ENCODE measurements at places on chromosomes 2 and 18.

- DNase-seq, result no peak
Measured at GRCh38 chr2:29724282-29724681, 197.1 kb downstream of the ALK start.

GRCh38 chr18:75209129-75209950 is at the start of gene PTGR3:
PTGR3 (minus strand) TSS chr18:75209139; CDS start chr18:75209058, 81 bp downstream.
- DNase-seq, result peak; percentile 77

DNA sequence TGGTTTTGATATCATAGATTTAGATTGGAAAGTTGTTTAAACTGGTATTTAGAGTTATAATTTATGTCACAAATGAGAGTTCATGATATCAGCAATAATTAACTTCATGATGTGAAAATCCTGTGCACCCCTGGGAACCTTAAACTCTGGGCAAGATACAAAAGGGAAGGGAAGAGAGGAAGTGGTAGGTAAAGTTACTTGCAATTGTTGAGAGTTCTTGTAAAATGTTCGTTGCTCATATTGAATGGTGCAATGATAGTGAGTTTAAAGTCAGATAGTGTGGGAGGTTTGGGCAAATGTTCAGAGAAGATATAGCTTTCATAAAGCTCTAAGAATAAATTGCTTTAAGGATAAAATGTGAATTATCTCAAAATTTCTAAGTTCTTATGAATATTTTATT is 75.4 kb downstream of the SP110 start:
- DNase-seq, result no peak

DNA sequence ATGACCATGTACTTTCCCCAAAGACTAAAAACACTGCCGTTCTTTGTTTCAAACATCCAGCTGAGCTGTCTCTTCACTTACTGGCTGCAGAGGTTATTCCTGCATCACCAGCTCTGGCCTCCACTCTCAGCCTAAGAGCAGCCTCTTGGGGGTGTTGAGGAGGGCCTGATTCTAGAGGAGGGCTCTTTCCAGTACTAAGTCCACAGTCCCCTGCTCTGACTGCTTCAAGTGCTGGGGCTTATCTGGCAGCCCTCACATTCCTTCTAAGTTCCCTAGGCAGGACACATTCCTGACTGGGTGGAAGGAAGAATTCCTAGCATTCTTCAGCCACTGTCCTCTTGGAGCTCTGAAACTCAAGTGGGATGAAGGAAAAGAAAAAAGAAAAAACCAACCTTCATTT is 32.9 kb upstream of the EHBP1 start:
- DNase-seq, result no peak

DNA sequence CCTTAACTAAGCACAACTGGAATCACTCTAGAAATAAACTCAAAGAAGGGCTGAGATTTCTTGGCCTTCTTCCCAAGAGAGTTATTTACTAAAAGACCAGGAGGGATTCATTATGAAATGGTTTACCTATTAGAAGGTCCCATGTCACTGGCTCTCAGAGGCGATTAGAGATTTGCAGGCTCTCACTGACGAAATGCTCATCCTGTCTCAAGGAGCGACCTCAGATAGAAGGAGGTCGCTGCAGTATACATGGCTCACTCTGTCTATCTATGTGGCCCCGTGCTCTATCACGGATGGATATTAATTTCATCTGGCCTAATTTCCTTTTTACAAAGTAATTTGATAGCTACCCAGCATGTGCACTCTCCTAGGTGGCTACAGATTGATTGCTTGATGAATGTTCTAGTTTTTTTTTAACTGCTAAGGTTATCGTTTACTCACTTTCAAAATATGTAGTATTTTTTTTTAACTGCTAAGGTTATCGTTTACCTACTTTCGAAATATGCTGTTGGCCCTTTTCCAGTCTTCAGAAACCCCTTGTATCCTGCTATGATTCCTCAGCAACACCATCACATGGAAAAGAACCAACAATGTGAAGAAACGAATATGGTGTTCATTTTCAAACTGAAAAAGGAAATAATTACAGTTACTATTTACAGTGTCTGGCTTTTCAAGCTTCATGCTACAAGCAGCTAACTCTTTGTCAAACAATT is 9.1 kb downstream of the SMIM21 start:
- DNase-seq, result no peak

GRCh38 chr2:5940596-5941535 is 248.7 kb downstream of the SOX11 start:
- DNase-seq, result no peak

- no peak for DNase-seq
Measured at GRCh38 chr2:173830170-173830569, 135.0 kb downstream of the SP3 start.

GRCh38 chr2:17052001-17052400 is 386.4 kb upstream of the CYRIA start:
- DNase-seq, result no peak

- DNase-seq, result no peak
Measured at GRCh38 chr18:35284841-35285240, 5.2 kb downstream of the ZSCAN30 start.

DNA sequence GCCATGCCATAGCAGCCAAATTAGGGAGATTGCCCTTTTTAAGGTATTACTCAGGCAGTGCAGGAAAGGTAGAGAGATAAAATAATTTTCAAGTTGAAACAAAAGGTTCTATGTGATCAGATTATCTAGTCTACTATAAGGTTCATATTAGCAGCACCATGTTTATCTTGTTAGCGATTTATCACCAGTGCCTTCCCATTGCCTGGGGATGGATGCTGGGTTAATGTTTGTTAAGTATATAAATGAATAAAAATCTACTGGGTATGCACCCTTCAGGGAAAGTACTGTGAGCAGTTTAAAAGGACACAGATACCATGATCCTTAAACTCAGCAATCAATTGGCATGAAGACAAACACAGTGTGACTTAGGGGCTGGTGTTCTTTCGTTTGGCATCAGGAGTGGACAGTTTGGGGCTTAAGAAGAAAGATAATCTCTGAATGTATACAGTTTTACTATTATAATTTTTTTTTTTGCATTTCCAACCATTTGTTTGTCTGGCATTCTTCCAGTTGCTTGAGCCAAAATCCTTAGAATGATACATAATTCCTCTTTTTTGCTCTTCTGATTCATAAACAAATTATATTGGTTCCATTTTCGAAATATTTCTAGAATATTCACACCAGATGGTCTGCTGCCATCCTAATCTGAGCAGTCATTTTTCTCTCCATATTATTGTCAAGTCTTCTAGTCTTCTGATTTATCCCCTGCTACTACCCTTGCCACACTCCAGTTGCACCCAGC is 512.8 kb upstream of the SLC8A1 start:
- no peak for DNase-seq

GRCh38 chr2:140542627-140543026 is 1588.2 kb downstream of the LRP1B start:
- DNase-seq, result no peak

DNA sequence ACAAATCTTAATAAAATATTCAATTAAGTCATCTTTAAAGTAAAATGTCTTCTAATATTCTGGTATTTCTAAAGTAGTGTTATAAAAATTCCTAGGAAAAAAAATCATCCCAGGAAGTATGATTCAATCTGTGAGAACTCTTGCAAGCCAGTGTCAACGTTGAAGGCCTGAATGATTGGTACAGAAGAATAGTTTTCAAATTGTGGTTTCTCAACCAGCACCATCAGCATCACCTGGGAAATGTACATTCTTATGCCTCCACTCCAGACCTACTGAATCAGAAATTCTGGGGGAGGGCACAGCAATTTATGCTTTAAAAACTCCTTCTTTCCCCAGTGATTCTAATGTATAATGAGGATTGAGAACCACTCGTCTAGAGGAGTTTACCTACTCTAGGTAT is 62.3 kb upstream of the C2orf15 start:
- DNase-seq, result no peak

- DNase-seq, result no peak
Measured at GRCh38 chr2:55877087-55877436, 46.5 kb downstream of the EFEMP1 start.

- DNase-seq, result no peak
Measured at GRCh38 chr2:49154140-49154539, at the start of gene FSHR. FSHR (minus strand) TSS chr2:49154515; CDS start chr2:49154417, 98 bp downstream.

GRCh38 chr18:45567123-45567522 is 48.2 kb upstream of the SLC14A2 start:
- DNase-seq, result no peak
